Brain (organoid and tissue), 16 donors: ENCODE measurements at places on chromosomes 6 and 20. TPM values are rescaled to one million over a fixed set of nuclear protein-coding genes. Genes with fewer than 3 reads are reported as not detected.

DNA sequence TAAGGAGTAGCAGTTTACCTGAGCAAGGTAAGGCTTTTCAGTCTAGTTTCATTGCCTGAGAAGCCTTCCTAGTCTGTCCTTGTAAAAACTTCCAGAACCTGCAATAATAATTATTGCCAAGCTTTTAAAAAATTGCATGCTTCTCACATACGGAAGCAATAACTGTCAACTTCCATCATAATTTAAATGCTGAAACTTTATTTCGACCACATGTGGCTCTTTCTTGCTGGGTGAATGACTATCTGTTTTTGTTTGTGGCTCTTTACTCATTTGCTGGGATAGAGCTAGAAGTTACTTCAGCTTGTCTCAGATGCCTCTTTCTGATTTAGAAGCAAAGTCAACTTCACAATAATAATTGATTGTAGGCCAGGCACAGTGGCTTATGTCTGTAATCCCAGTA lies 95.9 kb upstream of the COL21A1 start:
- no peak for DNase-seq

DNA sequence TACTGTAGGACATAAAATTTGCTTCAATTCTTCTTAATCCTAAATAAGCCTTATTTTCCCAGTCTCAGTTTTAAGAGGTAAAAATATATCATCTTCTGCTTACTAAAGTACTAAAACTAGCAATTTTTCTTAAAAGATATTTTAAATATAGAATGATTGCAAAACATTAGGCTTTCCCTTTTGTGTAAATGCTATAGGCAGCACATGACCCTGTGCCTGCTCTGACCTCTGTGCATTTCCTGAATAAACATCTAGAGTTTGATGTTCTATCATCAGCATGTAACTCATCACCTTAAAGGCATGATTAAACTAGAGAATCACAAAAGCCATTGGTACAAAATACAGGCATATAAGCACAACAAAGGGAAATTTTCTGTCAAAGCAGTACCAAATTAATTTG lies 422.7 kb downstream of the TFAP2B start:
- no peak for DNase-seq

The PLG gene
- polyA plus RNA-seq, result not detected

The NNAT gene
- 26.3 TPM for polyA plus RNA-seq

The BTN1A1 gene
- polyA plus RNA-seq, result 0.36 TPM

The TGM3 gene
- 0.24 TPM for polyA plus RNA-seq

The BPIFB2 gene
- not detected for polyA plus RNA-seq
